ENCODE measurements at places on chromosomes 13 and 19.
A peak's percentile ranks its signal among the peaks of the same experiment; 100 is the strongest.

GRCh38 chr19:57830071-57830602, at the start of gene ZNF587B:
TSS of gene ZNF587B (plus strand) at chr19:57830299. CDS start at chr19:57830529, 230 bp downstream.
- no peak for DNase-seq

GRCh38 chr19:32339988-32340874, 5.2 kb upstream of the ZNF507 start:
- DNase-seq = peak; percentile 42

GRCh38 chr19:49229416-49229815, 71.8 kb downstream of the TRPM4 start:
- no peak for DNase-seq

GRCh38 chr19:3006075-3006767, 22.9 kb downstream of the TLE2 start:
- DNase-seq = no peak

- DNase-seq = no peak
These were observed 404 bp upstream of the IL27RA start for GRCh38 chr19:14030997-14031718.

- no peak for DNase-seq
These were observed 13.7 kb downstream of the UBE2L5 start for GRCh38 chr13:30435911-30436451.

- DNase-seq = peak; percentile 2
These were observed 1.2 kb upstream of the PLPP2 start for GRCh38 chr19:292281-292884.

DNA sequence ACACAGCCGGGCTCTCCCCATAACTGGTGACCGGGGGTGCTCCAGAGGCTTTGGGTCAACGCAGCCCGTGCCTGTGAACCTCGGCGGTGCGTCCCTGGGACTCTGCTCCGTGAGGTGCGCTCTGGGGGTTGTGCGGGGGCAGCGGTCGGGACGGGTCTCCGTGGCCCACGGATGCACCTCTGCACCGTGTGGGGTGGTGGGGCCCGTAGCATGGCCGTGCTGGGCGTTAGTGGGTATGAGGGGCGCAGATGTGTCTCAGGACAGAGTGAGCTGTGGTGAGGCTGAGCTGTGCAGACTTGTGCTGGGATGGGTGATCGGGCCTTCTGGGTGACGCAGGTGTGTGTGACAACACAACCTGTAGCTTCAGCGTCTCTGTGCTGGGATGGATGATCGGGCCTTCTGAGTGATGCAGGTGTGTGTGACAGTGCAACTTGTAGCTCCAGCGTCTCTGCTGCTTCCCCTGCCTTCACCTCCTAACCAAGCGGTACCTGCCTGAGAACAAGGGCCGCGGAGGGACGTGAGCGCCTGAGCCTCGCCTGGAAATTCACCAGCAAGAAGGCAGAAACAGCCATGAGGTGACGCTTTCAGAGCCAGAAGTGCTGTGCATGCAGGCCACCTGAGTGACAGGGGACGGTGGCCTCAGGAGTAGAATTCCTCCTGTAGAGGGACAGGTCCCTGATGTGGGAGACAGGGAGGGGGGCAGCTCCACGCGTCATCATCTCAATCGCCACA, 599 bp downstream of the ZNF331 start:
- no peak for DNase-seq

DNA sequence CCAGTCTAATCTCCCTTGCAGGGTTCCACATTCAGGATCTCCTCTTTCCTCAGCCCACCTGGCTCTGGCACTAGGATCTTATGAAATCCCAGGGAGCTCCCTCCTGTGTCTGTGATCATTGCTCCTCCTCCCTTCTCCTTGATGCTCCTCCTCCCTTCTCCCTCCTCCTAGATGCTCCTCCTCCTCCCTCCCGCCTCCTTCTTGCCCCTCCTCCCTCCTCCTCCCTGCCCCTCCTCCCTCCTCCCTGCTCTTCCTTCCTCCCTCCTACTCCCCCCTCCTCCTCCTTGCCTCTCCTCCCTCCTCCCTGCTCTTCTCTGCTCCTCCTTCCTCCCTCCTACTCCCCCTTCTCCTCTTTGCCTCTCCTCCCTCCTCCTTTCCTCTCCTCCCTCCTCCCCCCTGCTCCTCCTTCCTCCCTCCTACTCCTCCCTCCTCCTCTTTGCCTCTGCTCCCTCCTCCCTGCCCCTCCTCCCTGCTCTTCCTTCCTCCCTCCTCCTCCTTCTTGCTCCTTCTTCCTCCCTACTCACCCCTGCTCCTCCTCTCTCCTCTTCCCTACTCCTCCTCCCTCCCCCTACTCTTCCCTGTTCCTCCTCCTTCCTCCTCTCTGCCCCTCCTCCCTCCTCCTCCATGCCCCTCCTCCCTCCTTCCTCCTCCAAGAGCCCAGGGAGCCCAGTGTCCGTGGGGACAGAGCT, 14.9 kb upstream of the ZBTB7A start:
- no peak for DNase-seq

DNA sequence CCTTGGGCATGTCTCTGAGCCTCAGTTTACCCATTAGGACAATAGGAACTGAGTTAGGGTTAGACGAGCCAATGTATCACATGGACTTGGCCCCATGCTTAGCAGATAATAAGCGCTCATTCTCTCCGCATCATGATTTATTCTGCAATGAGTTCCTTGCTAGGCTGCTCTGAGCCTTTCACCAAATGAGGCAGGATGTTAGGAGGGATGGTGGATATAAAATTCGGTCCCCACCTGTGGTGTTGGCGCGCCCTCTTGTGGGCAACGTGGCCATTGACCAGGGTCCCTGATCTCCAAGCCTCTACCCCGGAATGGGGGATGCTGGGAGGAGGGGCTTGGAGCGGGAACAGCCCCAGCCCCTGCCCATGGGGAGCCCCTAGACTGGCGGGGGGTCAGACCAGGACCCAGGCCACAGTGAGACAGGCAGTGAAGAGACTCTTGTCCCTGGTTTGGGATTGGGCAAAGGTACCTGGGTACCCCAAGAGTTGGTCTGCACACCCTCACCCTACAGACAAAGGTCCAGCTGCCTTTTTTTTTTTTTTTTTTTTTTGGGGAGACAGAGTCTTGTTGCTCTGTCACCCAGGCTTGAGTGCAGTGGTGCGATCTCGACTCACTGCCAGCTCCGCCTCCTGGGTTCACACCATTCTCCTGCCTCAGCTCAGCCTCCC, 43.9 kb downstream of the CERS4 start:
- peak; percentile 76 for DNase-seq

DNA sequence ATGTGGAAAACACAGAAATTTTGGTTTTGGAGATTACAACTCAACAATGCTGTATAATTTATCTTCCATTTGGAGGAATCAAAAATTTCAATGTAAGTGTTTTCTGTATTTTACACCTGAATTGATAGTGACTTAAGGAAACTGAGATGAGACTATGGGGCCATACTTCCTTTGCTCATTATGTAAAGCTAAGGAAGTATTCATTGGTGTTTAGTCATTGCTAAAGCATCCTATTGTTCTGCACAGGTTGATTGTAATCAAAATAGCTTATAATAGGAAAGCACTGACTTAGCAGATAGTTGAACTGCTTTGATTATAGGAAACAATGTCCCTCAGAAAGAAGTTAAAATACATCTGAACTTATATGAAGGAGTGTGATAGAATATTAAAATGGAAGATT, 244.4 kb upstream of the SLITRK5 start:
- DNase-seq = no peak

DNA sequence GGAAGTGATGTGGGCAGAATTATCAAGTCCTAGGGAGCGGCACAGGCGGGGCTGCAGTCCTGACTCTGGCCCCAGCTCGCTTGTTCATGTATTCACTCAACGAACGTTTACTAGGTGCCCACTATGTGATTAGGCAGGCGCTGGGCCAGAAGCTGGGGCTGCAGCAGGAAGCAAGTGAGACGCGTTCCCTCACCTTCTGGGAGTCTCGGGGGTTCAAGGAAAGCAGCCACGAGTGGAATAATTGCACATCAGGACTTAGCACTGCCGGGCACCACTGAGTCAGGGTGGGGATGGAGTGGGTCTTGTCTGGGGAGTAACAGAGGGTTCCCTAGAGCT, 2.5 kb upstream of the LMTK3 start:
- DNase-seq = no peak

DNA sequence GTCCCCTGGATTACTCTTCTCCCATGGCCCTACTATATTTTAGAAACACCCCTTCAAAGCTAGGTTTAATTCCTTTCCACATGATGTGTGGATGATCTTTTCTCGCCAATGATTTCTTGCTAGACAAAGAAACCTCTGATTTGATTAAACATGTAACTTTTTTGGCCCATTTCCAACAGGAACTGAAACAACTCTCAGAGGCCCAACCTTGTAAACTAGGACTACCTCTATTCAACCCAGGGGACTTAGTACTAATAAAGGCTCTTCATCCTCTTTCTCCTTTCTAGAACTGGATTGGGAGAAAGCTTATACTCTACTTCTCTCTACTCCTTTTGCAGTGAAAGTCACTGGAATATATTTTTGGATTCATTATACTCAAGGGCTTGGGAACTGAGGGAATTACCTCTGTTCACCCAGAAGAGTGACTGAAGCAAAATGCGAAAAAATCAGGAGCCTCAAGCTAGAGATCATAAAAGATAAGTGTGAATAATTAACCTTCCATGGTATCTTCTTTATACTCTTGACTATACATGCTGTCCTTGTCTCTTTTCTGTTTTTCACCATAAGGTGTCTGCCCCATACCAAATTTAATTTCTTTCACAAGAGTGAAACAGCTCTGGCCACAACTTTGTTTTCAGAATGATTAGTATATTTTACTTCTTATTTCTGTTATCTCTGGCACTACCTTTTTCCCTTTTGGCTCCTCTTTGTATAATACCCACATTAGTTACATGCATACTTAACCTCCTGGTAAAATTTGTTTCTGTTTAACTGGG, 977.6 kb downstream of the SLITRK5 start:
- DNase-seq = no peak

- no peak for DNase-seq
These were observed 42.2 kb upstream of the VSTM2B start for GRCh38 chr19:29483641-29483920.

DNA sequence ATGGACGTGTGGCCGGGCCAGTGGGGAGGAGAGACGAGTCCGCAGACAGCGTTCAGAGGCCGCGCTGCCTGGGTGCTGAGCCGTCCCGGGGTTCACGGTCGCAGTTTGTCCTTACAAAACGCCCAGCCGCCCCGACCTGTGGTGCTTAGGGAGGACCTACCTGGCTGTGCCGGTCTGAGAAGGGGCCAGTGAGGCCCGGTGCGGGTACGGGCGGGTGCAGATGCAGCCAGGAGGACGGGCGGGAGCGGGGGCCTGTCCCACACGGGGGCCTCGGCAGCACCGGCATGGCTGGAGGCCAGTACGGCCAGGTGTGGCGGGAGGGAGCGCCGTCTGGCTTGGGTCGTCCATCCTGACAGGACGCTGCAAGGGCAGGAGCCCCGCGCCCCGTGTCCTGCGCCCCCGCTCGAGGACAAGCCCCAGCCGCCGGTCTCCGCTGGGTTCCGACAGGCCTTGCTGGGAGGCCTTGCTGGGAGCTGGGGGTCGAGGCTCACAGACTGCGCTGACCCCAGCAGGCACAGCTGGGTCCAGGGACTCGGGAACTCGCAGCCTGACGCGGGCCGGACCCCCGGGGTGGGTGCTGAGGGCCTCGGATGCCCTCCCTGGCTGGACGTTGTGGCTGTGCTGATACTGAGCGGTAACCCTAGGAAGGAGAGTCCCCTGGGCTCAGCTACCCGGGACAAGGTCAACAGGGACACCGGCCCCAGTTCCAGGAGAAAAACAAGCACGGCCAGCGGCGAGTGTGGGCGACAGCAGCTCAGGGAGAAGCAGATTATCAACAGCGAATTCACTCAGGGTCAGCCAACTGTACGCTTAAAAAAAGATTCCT, 5.3 kb upstream of the PROZ start:
- no peak for DNase-seq

GRCh38 chr19:42465827-42466280, 23.1 kb upstream of the CXCL17 start:
- DNase-seq = peak; percentile 34

DNA sequence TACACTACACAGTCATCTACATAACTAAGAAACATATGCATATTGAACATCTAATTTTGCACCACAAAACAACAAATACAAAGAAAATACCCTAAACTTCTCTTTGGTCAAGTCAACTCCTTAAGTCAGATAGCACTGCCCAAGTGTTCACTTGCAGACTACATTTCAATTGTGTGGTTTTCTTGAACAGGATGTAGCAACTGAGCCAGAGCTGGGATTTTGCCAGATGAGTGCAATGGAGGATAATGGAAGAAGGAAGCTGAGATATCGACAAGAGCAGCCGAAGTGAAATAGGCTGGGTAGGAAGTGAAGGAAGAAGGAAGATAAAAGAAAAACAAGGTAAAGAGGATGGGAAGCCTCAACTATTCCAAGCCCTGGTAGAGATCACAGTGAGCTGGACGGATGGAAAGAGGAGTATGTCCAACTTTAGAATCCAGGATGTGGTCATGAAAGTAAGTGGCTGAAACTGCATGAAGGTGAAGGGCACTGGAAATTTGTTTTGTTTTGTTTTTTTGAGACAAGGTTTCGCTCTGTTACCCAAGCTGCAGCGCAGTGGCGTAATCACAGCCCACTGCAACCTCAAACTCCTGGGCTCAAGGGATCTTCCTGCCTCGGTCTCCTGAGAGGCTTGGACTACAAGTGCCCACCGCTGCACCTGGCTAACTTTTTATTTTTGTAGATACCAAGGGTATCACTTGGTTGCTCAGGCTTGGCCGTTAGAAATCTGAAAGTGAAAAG, 15.0 kb downstream of the NUFIP1 start:
- DNase-seq = no peak
